Activated naive CD4-positive, alpha-beta T cell treated with anti-CD3 and anti-CD28 coated beads for 36 hours (primary cell): ENCODE measurements at places on chromosomes 12 and 14. TPM values are rescaled to one million over a fixed set of nuclear protein-coding genes. Genes with fewer than 3 reads are reported as not detected.

- H3K4me1 ChIP-seq = no peaks in the 10 kb centered on the region
- no peak overlapping the region for H3K4me3 ChIP-seq
- DNase-seq = no peak
Measured at GRCh38 chr14:104582662-104583061, 3.1 kb downstream of the C14orf180 start.

DNA sequence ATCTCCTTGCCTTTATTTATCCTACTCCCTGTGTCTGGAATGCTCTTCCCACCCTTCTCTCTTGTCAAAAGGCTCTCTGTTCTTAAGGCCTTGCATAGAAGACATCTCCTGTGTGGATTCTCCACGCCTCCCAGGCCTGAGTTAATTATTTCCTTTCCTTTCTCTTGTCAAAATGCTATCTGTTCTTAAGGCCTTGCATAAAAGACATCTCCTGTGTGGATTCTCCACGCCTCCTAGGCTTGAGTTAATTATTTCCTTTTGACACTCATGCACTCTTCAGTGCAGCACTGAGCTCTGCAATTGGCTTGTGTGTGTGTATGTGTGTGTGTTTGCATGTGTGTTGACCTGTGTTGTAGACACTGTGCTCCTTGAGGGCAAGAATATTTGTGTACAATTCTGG is 52.1 kb upstream of the DCD start:
- no peak overlapping the region for H3K27ac ChIP-seq
- no peaks in the 10 kb centered on the region for H3K4me1 ChIP-seq
- H3K36me3 ChIP-seq = no peaks in the 10 kb centered on the region
- DNase-seq = no peak
- no peak overlapping the region for H3K4me3 ChIP-seq

- no peak overlapping the region for H3K27ac ChIP-seq
- no peak overlapping the region for H3K4me3 ChIP-seq
- H3K27me3 ChIP-seq = no peaks in the 10 kb centered on the region
- DNase-seq = no peak
- no peaks in the 10 kb centered on the region for H3K36me3 ChIP-seq
Measured at GRCh38 chr14:26855077-26855753, 257.4 kb upstream of the NOVA1 start.

DNA sequence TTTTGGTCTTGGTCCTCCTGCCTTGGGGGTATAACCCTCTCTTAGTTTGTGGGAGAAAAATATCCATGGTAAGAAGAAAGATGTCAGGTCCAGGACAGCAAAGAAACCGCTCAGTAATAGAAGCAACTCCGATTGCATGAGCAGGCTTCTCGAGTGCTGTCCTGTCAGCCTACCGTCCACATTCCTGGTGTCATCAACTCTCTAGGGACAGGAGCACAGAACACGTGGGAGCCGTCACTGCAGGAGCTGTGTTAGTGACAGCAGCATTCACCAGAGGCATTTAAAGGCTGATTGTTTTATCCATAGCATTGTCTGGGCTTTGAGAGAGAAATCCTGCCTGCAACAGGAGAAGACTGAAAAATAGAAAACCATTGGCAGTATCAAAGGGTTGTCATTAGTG is 244.2 kb downstream of the CACNA1C start:
- no peak for DNase-seq
- peaks cover 10% of the 10 kb centered on the region for H3K4me1 ChIP-seq
- H3K27ac ChIP-seq = no peak overlapping the region
- H3K27me3 ChIP-seq = no peaks in the 10 kb centered on the region
- H3K36me3 ChIP-seq = no peaks in the 10 kb centered on the region

- peaks cover 3% of the 10 kb centered on the region for H3K27me3 ChIP-seq
- H3K4me1 ChIP-seq = no peaks in the 10 kb centered on the region
- H3K27ac ChIP-seq = no peak overlapping the region
Measured at GRCh38 chr12:105861227-105861626, 277.5 kb downstream of the NUAK1 start.

CCND2 gene
- total RNA-seq = 497 TPM
